Activated CD8-positive, alpha-beta T cell treated with anti-CD3 and anti-CD28 coated beads, Interleukin-2, amount 10 ng/mL, durations not matched to agents 7 days and 5 days (primary cell): ENCODE measurements at places on chromosomes 3 and 15.

GRCh38 chr15:39588531-39589192, 7.8 kb downstream of the THBS1 start:
- DNase-seq: no peak

DNA sequence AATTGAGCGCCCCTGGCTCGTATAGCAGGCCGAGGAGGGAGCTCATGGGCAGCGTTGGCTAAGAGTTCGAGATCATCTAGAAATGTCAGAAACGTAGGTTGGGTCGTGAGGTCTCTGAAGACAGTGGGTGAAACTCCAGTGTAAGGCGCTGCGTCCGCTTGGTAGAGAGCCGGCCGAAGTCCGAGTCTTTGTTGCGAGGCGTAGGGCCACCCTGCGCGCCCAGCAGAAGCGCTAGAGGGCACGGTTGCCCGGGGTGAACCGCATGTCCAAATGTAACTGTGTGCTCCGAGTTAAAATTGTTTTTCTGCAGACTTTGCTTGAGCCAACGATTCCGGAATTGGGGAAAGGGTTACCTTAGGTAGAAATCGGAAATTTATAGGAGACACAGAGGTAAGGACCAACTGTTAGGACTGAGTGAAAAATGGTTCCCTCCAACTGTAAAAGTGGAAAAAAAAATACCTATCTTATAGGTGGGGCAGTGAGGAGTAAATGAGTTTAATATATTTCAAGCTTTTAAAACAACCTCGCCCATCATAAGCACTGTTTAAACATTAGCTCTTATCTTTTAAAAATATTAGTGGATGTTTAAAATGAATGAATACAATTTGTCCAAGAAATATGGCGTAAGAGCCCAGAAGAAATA, 993 bp upstream of the SIAH2 start:
- DNase-seq: peak; percentile 62

DNA sequence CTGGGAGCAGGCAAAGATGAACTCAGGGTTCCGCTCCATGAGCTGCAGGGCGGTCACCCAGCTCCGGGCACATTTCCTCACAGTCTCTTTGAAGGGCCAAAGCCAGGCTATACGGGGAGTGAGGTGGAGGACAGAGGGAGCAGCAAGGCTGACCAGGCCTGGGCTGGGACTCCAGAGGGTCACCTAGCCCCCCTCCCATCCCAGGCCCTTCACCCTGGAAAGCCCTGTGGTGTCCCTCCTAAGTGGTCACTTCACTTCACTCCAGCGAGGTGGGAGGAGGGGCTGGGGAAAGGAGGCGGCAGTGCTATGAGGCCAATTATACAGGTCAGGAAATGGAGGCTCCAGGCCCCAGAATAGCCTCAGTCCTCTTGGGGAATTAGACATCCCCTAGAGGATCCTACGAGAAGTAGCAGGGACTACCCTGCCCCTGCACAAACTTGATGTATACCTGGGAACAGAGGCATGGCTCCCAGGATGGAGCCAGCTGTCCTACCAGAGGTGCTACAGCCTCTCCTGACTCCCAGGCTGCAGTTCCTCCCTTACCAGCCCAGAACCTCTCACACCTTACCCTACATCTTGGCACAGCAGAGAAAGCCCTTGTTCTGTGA, 5.7 kb downstream of the MAN2C1 start:
- no peak for DNase-seq

GRCh38 chr3:97975466-97975865, 3.2 kb upstream of the RIOX2 start:
- no peak for DNase-seq

DNA sequence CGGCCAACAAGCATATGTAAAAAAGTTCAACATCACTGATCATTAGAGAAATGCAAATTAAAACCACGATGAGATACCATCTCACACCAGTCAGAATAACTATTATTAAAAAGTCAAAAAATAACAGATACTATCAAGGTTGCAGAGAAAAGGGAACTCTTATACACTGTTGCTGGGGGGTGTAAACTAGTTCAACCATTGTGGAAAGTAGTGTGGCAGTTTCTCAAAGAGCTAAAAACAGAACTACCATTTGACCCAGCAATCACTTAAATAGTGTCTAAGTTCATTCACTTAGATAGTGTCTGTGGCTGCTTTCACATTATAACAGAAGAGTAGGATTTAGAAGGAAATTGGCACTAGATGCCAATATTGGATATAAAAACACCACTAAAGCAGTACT, 49.7 kb downstream of the CGGBP1 start:
- no peak for DNase-seq

GRCh38 chr15:99212406-99212805, 37.0 kb downstream of the TTC23 start:
- no peak for DNase-seq

GRCh38 chr15:94036156-94036555, 195.2 kb upstream of the MCTP2 start:
- no peak for DNase-seq

DNA sequence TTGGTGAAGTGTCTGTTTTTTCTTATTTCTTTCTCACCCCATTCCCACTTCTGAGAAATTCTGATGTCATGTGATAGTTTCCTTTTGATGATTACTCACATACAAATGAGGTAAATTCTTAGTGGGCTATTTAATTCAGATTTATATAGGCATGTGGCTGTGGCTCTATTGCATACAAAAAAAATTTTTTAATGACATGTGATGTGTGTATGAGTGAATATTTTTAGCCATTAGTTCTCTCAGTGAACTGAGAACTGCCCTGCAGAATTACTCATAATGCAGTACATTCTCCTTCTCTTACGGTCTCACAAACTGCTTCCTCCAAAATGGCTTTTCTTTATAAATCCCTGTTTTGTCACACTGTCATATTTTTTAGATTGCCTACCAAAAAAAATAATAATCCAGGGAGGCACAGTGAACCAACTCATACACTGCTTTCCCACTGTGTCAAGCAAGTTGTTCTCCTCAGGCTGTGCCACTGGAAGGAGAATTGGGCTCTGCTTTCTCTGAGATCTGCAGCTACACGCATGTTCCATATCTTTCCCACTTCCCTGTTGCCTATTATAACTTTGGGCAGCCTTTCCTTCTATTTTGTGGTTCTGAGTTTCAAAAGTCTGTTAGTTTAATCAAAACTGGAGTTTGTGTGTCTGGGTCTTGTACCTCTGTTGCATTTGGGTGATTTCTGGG, 415.7 kb upstream of the THBS1 start:
- no peak for DNase-seq

GRCh38 chr15:77557564-77557963, 75.1 kb downstream of the LINGO1 start:
- DNase-seq: no peak

- DNase-seq: no peak
Measured at GRCh38 chr3:124763644-124764358, 33.5 kb downstream of the UMPS start.

- peak; percentile 85 for DNase-seq
Measured at GRCh38 chr3:10602769-10603768, 97.7 kb upstream of the ATP2B2 start.

DNA sequence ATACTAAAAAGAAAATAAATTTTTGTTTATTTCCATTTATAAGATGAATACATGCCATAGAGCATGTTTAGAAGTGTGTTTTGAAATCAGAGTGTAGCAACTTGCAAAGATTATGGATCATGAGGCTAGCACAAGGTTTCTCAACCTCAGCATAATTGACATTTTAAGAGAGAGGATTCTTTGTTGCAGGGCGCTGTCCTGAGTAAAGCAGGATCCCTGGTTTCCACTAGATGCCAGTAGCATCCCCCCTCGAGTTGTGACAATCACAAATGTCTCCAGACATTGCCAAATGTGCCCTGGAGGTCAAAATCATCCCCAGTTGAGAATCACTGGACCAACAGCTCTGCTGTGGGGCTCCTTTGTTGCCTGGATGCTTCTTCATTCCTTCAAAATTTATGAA, 128.5 kb upstream of the RBMS3 start:
- DNase-seq: no peak

DNA sequence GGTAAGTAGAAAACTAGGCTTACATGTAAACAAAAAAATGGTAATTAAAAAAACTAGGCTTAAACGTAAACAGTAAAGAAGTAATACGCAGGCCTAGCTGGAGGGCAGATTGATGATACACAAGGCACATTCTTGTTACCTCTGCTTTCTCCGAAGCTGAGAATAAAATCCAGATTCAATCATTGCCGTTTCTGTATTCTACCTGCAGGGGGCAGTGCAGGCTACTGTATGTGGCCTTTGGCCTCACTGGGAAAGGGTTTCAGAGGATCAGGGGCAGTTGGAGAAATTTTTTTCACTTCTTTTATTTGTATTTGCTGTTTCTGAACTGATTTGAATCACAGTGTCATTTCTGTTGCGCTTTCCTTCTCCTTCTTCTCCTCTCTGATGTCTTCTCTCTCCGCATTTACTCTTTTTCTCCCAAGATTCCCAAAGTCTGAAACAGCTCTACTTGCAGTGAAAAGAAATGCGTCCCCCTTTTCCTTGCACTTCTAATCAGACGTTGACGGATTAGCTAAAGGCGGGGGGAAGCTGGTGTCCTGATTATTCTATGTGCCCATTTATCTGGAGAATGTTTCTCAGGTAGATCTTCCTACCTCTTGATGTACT, 67.1 kb upstream of the MCTP2 start:
- peak; percentile 77 for DNase-seq

- DNase-seq: no peak
Measured at GRCh38 chr3:136330900-136331299, 80.8 kb downstream of the PCCB start.

- DNase-seq: no peak
Measured at GRCh38 chr3:154625756-154626155, 195.8 kb upstream of the GPR149 start.

GRCh38 chr3:12658593-12659058, 5.3 kb downstream of the RAF1 start:
- DNase-seq: no peak

- peak; percentile 49 for DNase-seq
Measured at GRCh38 chr3:149152420-149152819, 23.0 kb downstream of the HPS3 start.

GRCh38 chr3:53577506-53577905, 83.1 kb downstream of the CACNA1D start:
- DNase-seq: no peak

DNA sequence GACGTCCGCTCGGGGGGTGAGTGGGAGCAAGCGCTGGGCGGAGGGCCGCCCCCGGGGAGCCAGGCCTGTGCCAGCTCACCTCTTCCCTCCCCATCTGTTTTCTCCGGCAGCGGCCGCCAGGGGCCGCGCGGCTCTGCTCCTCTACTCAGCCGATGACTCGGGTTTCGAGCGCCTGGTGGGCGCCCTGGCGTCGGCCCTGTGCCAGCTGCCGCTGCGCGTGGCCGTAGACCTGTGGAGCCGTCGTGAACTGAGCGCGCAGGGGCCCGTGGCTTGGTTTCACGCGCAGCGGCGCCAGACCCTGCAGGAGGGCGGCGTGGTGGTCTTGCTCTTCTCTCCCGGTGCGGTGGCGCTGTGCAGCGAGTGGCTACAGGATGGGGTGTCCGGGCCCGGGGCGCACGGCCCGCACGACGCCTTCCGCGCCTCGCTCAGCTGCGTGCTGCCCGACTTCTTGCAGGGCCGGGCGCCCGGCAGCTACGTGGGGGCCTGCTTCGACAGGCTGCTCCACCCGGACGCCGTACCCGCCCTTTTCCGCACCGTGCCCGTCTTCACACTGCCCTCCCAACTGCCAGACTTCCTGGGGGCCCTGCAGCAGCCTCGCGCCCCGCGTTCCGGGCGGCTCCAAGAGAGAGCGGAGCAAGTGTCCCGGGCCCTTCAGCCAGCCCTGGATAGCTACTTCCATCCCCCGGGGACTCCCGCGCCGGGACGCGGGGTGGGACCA, 632 bp upstream of the CRELD1 start:
- DNase-seq: peak; percentile 90

DNA sequence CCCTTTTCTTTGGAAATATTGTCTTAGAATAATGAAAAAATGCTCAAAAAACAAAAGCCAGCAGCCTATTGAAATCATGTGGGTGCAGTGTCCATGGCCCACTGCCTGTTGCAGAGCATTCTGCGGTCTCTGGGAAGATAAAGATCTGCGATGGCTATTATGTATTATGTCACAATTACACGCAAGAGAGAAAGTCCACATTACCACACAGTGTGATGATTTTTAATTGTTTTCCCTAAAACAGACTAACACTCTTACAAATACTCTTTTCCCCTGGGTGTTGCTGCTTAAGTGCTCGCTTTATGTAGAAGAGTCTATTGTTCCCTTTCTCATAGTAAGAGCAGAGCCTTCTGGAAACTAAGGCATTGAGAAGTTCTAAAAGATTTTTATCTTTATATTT, 32.2 kb downstream of the SSR3 start:
- no peak for DNase-seq

GRCh38 chr3:104632947-104633346, 733.8 kb upstream of the ALCAM start:
- no peak for DNase-seq

- no peak for DNase-seq
Measured at GRCh38 chr15:82979726-82980125, 6.3 kb upstream of the RAMAC start.

GRCh38 chr3:106103383-106103782, 234.6 kb upstream of the CBLB start:
- DNase-seq: no peak

GRCh38 chr15:80565988-80566387, 129.1 kb upstream of the ABHD17C start:
- DNase-seq: no peak

DNA sequence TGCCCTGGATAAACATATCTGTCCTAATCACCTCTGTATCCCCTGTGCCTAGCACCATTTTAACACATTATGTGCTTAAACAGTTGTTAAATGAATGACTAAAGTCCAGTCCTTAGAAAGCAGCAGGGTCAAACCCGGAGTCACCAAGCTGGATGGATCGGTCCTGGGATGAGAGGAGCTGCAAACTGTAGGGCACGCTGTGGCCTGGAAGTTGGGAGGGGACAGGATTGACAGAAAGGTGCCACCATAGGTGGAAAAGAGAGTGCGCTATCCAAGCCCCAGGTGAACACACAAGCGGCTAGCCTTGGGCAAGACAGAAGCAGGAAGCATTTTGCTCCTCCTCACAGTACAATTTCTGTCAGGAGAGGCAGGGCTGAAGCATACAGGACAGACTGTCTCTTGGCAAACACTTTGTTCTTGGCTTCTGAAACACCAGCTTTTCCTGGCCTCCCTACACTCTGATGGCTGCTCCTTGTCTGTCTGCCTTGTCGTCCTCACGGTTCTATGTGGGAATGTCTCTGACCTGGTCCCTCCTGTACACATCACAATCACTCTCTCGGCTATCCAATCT, 48.4 kb upstream of the KY start:
- DNase-seq: no peak

GRCh38 chr15:68418611-68419161, 13.3 kb downstream of the ITGA11 start:
- DNase-seq: no peak

- no peak for DNase-seq
Measured at GRCh38 chr3:88282528-88283241, 132.9 kb downstream of the C3orf38 start.

GRCh38 chr3:108287146-108287545, 9.2 kb upstream of the HHLA2 start:
- no peak for DNase-seq

GRCh38 chr3:27451251-27451650, 32.9 kb downstream of the SLC4A7 start:
- no peak for DNase-seq
